Renal cortical epithelial cell (primary cell): ENCODE measurements at places on chromosomes 7 and 10. TPM values are rescaled to one million over a fixed set of nuclear protein-coding genes. Genes with fewer than 3 reads are reported as not detected.
A peak's percentile ranks its signal among the peaks of the same experiment; 100 is the strongest.

DNA sequence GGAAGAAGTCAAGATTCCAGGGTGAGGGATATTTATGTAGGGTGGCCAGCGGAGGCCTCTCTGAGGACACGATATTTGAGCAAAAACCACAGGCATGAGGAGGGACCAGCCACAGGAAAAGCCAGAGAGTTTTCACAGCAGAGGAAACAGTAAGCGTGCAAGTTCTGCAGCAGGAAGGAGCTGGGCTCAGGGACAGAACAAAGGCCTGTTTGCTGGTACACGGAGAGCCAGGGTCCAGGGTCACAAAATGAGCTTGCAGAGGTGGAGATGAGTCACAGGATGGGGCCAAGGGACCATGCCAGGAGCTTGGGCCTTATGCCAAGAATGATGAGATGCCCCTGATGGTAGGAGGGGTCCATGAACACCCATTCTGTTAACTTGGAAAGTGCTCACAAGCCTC lies 283.5 kb downstream of the PLXNA4 start:
- DNase-seq, result peak; percentile 21

GRCh38 chr7:100630066-100630465 lies 11.3 kb downstream of the TFR2 start:
- no peak for DNase-seq

HOXA13 gene
- under 0.01 TPM in 1 of 2 replicates, not detected in the other for total RNA-seq

CBLL1 gene
- total RNA-seq, result 26.6 and 29.2 TPM in 2 replicates

DNA sequence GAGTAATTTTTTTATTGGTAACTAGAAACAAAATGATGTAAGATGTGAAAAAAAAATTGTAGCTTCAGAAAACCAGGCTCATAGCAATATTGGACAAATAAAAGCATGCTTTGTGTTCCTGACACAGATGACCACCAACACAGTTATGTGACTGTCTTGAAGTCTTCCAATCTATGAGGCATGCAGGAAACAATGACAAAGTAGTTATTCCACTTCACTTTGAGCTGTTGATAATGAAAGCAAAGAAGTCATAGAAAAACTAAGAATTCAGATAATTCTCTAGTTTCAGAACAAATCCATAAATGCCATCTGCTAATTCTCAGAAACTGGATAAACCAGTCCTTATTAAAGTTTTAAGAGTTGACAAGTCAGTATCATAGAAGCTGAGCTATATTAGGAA lies 378.4 kb upstream of the SEMA3D start:
- peak; percentile 7 for DNase-seq

IDI2 gene
- total RNA-seq, result not detected in 2 replicates

LLCFC1 gene
- total RNA-seq, result not detected in 2 replicates

CLDN15 gene
- total RNA-seq, result 0.69 and 1.9 TPM in 2 replicates

GRCh38 chr10:103852856-103853255 lies 2.5 kb downstream of the SH3PXD2A start:
- no peak for DNase-seq

- DNase-seq, result no peak
Observed at GRCh38 chr7:44189286-44189992, at the start of gene GCK. Gene GCK, minus strand, starts transcription at chr7:44189439. Its CDS starts 486 bp downstream, at chr7:44188953.

DNA sequence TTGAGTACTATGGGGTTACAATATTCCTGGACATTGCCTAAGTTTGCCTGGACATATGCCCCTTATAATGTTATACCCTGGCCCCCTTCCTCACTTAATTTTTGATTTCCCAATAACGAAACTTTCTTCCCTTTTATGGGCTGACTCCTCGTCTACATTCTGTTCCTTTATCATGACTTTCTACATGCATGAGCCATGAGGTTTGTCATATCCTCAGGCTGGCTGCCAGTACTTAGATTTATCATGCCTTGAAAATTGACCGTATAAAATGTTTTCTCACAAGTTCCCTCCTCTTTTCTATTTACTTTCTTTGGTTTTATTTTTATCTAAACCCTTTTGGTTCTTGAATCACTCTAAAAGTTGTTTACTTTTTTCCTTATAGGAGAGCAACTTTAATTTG lies 4.7 kb downstream of the DNAH11 start:
- DNase-seq, result no peak

- no peak for DNase-seq
Observed at GRCh38 chr7:157355784-157356511, 19.1 kb downstream of the DNAJB6 start.

DNA sequence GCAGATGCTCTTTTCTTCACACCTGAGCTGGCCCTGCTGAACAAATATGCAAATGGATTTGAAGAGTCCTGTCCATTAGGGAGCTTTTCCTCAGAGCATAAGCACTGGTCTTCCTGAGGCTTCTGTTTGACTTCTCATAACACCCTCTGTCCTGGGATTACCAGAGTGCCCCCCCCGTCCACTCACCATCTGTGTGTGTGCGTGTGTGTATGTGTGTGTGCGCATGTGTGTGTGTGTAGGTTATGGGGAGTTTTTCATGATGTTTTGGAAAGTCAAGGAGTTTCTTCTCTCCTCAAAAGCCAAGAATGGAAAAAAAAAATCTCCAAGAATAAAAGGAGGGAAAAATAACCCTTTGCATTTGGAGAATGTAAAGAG lies 57.7 kb upstream of the COMTD1 start:
- no peak for DNase-seq

GRCh38 chr10:34505338-34505737 lies 309.8 kb downstream of the PARD3 start:
- no peak for DNase-seq

CUZD1 gene
- total RNA-seq, result 0.69 and 1.2 TPM in 2 replicates

DNA sequence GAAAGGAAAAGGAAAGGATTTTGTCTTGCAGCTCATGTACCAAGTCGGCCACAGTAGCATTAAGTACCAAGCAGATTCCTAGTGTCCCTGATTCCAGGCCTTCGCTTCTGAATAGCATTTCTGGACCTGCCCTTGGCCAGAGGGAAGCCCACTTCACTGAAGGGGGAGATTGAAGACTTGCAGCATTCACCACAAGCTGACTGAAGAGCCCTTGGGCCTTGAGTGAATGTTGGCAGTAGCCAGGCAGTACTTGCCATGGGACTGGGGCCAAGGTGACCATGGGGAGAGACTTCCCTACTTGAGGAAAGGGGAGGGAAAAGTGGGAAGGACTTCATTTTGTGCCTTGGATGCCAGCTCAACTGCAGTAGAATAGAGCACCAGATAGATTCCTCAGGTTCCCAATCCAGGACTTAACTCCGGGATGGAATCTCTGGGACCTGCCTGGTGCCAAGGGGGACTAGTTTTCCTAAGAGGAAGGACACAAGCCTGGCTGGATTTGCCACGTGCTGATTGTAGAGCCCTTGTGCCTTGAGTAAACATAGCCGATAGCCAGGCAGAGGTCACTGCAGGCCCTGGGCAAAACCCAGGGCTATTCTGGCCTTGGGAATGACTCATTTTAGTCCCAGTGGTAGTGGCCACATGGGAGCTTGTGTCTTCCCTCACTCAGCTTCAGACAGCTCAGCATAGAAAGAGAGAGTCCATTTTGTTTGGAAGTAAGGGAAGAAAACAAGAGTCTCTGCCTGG lies 141.7 kb upstream of the KCND2 start:
- DNase-seq, result no peak

DNA sequence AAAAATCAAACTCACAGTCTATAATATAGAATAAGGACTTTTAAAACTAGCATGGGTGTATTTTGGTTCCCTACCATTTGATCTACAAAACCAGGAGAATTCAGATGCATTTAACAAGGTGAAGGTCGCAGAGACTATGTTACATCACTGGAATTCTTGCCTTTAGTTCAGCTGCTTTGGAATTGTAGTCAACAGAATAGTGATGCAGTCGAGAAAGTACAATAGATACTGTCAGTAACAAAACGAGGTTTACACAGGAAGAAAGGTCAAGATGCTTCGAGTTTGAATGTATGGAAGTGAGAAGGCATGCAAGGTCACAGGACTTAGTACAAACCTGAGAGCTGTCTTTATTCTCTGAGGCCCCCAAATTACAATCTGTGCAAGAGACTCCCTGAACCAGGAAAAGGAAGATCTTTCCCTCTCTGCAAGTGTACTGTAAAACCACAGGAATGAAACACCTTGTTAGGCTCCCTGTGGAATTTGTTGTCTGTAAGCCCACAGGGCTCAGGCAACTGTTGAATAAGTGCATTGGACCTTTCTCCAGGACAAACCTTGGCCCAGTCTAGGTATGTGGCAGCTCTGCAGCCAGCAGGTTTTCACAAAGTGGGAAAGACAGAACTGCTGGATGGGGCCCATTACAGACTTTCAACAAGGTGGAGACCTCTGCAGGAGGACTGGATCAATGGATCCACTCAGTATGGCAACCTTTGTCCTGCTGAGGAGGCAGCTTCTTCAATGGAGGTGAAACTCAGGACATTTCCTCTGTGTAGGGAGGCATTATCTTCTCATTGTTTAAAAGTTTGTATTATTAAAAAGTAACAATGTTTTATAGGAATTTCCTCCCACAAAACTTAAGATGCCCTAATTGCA lies 101.1 kb upstream of the GSDME start:
- peak; percentile 43 for DNase-seq

DNA sequence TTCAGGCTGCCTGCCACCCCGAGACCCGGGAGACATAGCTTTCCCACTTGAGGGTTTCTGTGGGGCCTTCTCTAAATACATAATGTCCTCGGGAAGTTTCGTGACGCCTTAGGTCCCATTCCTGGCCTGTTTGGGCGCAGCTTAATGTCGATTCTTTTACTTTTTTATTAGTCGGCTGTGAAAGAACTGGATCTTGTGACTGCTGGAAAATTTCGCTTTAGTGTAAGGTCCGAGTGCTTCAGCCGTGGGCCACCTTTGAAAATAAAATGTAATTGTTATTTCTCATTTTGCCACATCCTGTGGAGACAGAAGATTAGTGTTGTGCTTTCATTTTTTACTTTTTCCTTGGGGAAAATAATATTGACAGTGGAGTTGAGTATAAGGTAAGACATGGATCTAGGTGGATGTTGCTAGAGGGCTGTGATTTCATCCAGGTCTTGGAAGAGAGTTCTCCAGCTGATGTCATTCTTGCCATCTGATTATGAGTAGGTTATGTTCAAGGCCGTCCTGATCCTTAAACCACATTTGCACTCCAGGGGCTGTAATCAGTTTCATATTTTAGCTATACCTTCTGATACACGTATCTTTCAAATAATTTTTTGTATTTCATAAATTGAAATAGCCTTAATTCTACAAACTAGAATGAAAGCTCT lies 830 bp downstream of the RAB18 start:
- DNase-seq, result peak; percentile 33

- no peak for DNase-seq
Observed at GRCh38 chr10:23362069-23362830, 17.7 kb upstream of the C10orf67 start.
